ENCODE measurements at places on chromosomes 11 and 22.

DNA sequence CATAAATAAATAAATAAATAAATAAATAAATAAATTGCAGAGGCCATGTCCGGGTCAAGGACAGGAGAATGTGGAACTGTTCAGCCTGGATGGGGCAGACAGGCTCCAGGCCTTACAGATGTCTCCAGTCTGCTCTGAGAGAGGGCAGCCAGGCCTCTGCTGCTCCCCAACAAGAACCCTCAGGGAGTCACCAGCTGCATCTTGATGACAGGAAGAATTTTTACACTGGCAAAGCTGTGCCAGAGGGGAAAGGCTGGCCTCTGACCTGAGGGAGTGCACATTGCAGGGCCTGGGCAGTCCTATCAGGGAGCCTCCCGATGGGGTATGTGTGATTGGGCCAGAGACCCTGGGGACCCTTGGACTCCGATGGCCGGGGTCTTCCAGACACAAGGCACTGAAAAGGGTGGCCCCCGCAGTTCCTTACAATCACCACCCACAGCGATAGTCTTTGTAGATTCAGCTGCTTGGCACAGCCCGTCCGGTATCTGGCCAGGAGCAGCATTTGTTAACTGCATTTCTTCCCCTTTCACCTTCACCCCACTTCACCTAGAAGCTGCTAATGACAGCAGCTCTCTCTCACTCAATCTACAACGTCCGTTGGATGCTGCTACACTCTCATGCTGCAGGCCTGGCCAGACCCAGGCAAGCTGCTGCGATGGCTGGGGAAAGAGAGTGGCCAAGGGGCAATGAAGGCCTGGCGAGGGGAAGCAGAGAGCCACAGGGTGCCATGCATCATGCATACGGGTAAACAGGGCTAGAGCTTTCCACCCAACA, 8.1 kb downstream of the MOGAT2 start:
- no peak overlapping the region for H3K27ac ChIP-seq
- no peaks in the 10 kb centered on the region for H3K27me3 ChIP-seq
- no peaks in the 10 kb centered on the region for H3K4me1 ChIP-seq
- H3K4me3 ChIP-seq = no peak overlapping the region
- no peaks in the 10 kb centered on the region for H3K36me3 ChIP-seq
- no peak for DNase-seq

DNA sequence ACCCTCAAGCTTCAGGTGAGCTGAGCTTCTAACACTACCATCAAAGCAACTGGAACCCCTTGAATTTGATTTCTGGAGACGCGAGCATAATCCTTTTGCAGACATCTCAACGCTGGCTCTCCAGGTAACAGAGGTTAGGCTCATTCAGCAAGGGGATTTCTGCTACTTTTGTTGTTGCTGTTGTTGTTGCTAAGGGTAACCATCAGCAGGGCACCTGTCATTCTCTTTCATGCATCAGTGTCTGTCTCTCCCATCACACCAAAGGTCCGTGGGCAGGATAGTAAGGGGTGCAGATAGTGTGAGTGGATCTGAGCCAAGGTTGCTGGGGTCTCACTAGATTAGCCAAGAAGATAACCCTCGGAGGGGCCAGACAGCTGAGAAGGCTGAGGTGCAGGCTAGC, 90.3 kb downstream of the TP53I11 start:
- H3K4me1 ChIP-seq = peaks cover 10% of the 10 kb centered on the region
- no peak overlapping the region for H3K4me3 ChIP-seq
- DNase-seq = no peak
- no peaks in the 10 kb centered on the region for H3K27me3 ChIP-seq
- no peak overlapping the region for H3K27ac ChIP-seq
- H3K36me3 ChIP-seq = no peaks in the 10 kb centered on the region

GRCh38 chr11:69384251-69385143, 90.5 kb downstream of the MYEOV start:
- no peak overlapping the region for H3K4me3 ChIP-seq
- no peaks in the 10 kb centered on the region for H3K36me3 ChIP-seq
- no peaks in the 10 kb centered on the region for H3K27me3 ChIP-seq
- DNase-seq = no peak
- H3K27ac ChIP-seq = no peak overlapping the region

GRCh38 chr11:100785148-100785983, 98.3 kb downstream of the ARHGAP42 start:
- H3K4me3 ChIP-seq = no peak overlapping the region
- peak; percentile 48 for DNase-seq
- no peak overlapping the region for H3K27ac ChIP-seq
- no peaks in the 10 kb centered on the region for H3K27me3 ChIP-seq
- H3K4me1 ChIP-seq = no peaks in the 10 kb centered on the region
- no peaks in the 10 kb centered on the region for H3K36me3 ChIP-seq

GRCh38 chr11:117986981-117987574, 884 bp downstream of the IL10RA start:
- peaks cover 29% of the 10 kb centered on the region for H3K4me1 ChIP-seq
- no peak for DNase-seq
- H3K4me3 ChIP-seq = peak overlapping the region; percentile 65
- H3K27ac ChIP-seq = peak overlapping the region; percentile 87

GRCh38 chr11:74288161-74288560, 23.3 kb downstream of the P4HA3 start:
- no peak overlapping the region for H3K27ac ChIP-seq
- no peaks in the 10 kb centered on the region for H3K4me1 ChIP-seq
- H3K36me3 ChIP-seq = no peaks in the 10 kb centered on the region

DNA sequence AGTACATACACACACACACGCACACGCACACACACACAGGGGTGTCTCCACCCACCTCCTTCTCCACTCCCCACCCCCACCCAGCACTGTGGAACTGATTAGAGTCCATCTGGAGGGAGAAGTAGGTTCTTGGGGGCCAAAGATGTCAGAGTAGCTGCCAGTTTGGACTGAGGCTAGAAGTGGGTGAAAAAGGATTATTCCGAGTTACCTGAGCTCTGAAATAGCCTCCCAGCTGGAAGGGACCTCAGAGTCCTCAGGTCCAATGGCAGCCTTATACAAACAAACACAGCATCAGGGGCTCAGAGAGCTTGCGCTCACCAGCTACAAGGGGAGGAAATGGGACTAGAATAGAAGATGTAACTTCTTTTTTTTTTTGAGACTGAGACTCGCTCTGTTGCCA, 20.8 kb downstream of the IL10RA start:
- no peak for DNase-seq
- H3K4me3 ChIP-seq = no peak overlapping the region
- H3K27ac ChIP-seq = peak overlapping the region; percentile 73
- H3K36me3 ChIP-seq = no peaks in the 10 kb centered on the region
- no peaks in the 10 kb centered on the region for H3K27me3 ChIP-seq

DNA sequence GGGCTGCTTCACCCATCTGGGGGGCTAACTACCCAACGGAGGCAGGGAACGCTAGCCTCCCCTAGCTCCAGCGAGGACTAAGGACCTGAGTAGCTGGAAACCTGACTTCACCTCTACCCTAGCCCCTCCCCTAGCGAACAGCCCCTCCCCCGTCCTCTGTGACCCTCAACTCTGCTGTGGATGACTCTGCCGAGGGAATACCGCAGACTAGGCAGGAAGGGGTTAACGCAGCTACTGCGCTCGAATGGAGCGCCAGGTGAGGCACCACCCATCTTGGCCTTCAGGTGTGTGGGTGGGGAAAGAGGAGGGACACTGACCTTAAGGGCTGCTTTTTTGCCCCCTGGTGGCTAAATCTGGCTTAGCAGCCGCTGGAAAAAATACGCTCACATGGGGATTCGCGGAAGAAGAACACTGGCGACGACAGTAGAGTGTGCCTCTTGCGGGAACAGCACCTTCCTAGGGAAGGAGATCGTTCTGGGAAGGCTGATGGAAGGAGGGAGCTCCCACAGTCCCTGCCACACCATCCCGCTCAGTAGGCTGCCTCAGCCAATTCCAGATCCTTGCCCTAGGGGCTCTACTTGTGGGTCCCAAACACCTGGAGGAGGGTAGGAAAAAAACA, 4.5 kb upstream of the BCL9L start:
- peaks cover 35% of the 10 kb centered on the region for H3K4me1 ChIP-seq
- peak; percentile 88 for DNase-seq
- peak overlapping the region; percentile 94 for H3K27ac ChIP-seq
- H3K4me3 ChIP-seq = peak overlapping the region; percentile 96

DNA sequence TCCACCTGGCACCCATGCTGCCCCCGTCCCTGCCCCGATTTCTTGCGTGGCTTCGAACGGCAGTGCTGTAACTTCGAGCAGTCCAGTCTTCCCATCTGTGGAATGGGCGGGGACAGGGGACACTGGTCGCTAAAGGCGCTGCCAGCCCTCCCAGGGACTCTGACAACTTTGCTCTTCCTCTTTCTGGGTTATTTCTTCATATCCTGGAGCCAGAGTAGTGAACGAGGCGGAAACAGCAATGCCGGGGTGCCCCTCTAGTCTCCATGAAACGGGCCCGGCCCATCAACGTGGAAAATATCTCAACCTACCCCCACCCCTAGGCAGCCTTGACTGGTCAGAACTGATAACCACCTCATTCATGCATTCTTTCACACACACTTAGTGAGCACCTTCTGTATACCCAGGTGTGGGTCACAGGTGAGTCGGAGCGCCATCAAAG, 42.8 kb downstream of the TRIOBP start:
- peaks cover 38% of the 10 kb centered on the region for H3K4me1 ChIP-seq
- peak overlapping the region; percentile 64 for H3K27ac ChIP-seq
- no peaks in the 10 kb centered on the region for H3K36me3 ChIP-seq

DNA sequence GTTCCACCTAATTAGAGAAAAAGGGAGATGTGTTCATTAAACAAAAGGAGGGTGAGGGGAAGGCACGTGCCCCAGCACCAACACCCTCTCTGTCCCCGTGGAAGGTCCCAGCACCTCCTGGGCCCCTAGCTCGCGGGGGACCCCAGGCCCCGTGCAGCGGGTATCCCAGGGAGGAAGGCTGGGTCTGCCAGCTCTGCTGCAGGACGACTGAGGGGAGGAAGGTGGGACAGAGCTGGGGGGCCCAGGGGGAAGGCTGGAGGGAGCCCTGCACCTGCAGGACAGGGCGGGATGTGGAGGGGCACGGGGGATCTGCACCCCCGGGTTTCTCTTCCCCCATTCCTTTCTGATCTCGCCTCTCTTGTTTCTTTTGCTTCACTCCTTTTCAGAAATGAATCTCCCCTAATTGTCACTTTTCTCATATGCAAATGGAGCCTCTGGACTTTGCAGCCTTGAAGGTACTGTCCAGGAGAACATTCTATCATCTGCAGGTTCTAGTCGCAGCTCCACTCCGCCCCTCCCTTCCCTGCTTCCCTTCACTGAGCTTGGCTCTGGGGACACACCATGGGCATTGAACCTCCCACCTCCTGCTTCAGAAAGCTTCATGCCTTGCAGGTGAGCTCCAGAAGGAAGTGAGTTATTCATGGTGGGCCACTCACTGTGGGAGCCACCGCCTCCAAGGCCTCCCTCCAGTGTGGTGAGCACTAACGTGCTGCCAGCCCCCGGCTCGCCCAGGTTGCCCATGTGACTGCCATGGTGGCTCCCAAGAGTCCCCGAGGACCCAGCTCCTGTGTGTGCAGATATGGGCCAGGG, 111.0 kb downstream of the ST3GAL4 start:
- no peak overlapping the region for H3K4me3 ChIP-seq
- H3K27me3 ChIP-seq = no peaks in the 10 kb centered on the region
- no peak for DNase-seq
- H3K36me3 ChIP-seq = no peaks in the 10 kb centered on the region
- H3K27ac ChIP-seq = peak overlapping the region; percentile 34
- H3K4me1 ChIP-seq = peaks cover 45% of the 10 kb centered on the region

DNA sequence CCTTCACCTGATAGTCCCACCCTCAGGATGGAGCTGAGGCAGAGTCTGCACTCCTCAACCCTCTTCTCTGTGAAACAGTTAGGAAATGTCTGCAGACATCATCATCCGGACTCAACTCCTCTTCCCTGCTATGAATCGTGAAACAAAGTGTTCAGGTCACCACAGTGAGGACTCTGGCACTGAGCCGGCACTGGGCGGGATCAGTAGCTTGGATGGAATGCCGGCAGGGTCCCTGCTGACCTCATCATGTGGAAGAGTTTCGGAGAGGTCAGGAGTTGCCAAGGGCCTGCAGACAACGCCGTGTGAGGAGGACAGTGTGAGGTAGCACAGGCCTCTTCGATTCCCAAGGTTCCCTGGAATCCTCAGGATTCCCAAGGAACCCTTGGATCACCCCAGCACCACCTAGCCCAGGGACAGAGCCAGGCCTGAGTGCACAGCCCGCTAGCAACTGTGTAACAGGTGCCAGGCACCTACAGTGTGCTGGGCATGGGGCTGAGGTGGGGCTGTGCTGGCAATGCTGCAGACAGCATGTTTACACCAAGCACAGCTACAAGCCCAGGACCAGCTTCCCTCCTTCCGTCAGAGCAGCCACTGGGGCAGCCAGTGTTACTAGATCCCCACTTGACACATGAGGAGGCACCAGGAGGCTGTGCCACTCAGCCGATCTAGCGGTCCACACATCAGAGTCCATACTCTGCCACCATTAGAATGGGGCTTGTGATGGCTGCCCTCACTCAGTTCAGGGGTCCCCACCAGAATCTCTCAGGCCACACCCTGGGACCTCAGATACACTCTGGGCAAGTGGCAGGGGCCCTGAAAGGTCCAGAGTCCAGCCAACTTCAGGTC, 693 bp upstream of the LINC01488 start:
- H3K36me3 ChIP-seq = no peaks in the 10 kb centered on the region
- no peaks in the 10 kb centered on the region for H3K27me3 ChIP-seq
- DNase-seq = peak; percentile 46

- H3K4me3 ChIP-seq = no peak overlapping the region
- no peak overlapping the region for H3K27ac ChIP-seq
- H3K27me3 ChIP-seq = no peaks in the 10 kb centered on the region
- peaks cover 1% of the 10 kb centered on the region for H3K36me3 ChIP-seq
- no peak for DNase-seq
- no peaks in the 10 kb centered on the region for H3K4me1 ChIP-seq
Observed at GRCh38 chr11:31437742-31438435, 68.2 kb downstream of the DNAJC24 start.

GRCh38 chr11:29364006-29364405, 652.8 kb downstream of the KCNA4 start:
- H3K27ac ChIP-seq = no peak overlapping the region
- H3K4me3 ChIP-seq = no peak overlapping the region
- no peaks in the 10 kb centered on the region for H3K36me3 ChIP-seq

DNA sequence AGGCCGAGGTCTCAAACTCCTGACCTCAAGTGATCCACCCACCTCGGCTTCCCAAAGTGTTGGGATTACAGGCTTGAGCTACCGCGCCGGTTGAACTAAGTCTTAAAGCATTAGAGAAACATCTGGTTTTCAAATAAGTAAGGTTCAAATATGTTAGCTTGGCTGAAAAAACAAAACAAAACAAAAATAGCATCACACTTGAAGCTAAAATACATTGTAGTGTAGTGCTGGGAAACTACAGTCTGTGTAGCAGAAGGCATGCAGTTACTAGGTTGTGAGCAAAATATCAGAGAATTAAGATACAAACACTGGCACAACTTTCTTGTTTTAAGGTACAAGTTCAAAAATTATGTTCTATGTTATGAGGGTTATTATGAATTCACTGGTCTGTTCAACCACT, 224.8 kb upstream of the CHORDC1 start:
- DNase-seq = no peak
- H3K36me3 ChIP-seq = no peaks in the 10 kb centered on the region
- no peaks in the 10 kb centered on the region for H3K27me3 ChIP-seq
- H3K27ac ChIP-seq = no peak overlapping the region
- H3K4me1 ChIP-seq = no peaks in the 10 kb centered on the region
- H3K4me3 ChIP-seq = no peak overlapping the region
